ENCODE measurements at places on chromosomes 2 and 18. TPM values are rescaled to one million over a fixed set of nuclear protein-coding genes. Genes with fewer than 3 reads are reported as not detected.

DNA sequence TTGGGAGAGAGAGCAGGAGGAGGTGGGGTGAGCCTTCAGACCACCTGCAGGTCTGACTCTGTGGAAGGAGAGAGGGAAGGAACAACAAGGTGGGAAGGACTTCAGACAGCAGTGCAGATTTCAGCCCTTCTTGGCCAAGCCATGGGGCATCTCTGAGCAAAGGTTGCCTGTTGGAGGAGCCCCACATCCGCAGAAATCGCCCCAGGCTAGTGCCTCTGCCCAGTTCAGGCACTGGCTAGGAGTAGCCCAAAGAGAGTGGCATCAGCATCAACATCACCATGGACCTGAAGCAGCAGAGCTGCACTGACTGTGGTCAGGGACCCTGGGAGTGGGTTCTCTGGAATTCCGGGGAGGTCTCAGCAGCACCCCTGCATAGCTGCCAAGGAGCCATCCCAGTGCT, 10.2 kb downstream of the GPR55 start:
- H3K27me3 ChIP-seq: peaks cover 16% of the 10 kb centered on the region
- no peaks in the 10 kb centered on the region for H3K4me1 ChIP-seq
- no peak for DNase-seq
- no peak overlapping the region for H3K27ac ChIP-seq
- no peaks in the 10 kb centered on the region for H3K36me3 ChIP-seq
- H3K4me3 ChIP-seq: no peak overlapping the region

DNA sequence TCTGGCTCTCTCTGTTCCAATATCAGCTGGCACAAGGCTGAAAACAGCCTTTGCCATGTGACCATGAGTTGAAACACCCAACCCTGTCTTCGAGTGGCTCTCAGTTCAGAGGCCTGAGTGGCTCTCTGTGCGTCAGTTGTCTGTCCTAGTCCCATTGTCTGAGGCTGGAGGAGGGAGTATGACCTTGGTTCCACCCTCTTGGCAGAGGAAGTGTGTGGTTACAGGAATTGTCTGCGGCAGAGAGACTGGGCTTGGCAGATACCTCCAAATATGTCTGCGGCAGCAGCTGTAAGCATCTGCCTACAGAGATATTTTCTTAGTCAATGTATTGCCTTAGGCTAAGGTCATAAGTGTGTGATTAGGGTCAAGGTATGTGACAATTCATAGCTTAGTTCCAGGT, 32.6 kb downstream of the CNGA3 start:
- peaks cover 24% of the 10 kb centered on the region for H3K4me1 ChIP-seq
- peak; percentile 78 for DNase-seq
- no peaks in the 10 kb centered on the region for H3K36me3 ChIP-seq
- peak overlapping the region; percentile 69 for H3K27ac ChIP-seq
- peaks cover 2% of the 10 kb centered on the region for H3K27me3 ChIP-seq
- no peak overlapping the region for H3K4me3 ChIP-seq

GRCh38 chr2:152319822-152320570, 15.0 kb upstream of the FMNL2 start:
- no peak overlapping the region for H3K4me3 ChIP-seq
- no peaks in the 10 kb centered on the region for H3K4me1 ChIP-seq
- H3K27me3 ChIP-seq: no peaks in the 10 kb centered on the region
- no peak for DNase-seq
- no peak overlapping the region for H3K27ac ChIP-seq

- peaks cover 8% of the 10 kb centered on the region for H3K4me1 ChIP-seq
- H3K27me3 ChIP-seq: peaks cover 15% of the 10 kb centered on the region
- H3K36me3 ChIP-seq: no peaks in the 10 kb centered on the region
- H3K4me3 ChIP-seq: no peak overlapping the region
- peak overlapping the region; percentile 14 for H3K27ac ChIP-seq
These were observed 5.1 kb upstream of the PIEZO2 start for GRCh38 chr18:11154368-11154989.

DNA sequence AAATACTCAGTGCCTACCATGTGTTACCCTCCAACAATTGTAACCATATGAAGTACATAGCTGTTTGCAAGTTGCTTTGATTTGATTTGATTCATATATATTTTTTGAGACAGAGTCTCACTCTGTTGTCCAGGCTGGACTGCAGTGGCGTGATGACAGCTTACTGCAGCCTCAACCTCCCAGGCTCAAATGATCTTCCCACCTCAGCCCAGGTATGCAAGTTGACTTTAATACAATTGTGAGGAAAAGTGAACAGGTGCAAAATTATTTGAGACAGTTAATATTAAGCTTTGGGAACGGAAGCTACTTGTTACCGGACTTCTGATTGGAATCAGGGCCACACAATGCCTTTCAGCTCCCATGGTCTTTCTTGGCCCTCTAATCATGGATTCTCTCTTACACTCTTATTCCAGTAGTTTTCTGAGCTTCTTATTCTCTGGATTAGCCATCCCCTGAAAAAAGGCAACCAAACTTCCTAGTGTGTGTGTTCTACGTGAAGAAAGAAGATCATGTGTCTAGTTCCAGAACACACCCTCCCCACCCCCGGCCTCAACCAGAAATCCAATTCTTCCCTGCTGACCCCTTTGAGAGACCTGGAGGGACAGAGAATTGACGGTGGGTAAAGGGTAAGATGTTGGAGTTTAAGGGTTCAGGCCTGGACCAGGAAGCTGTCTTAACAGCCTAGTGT, 1.1 kb upstream of the RPL37A start:
- H3K27me3 ChIP-seq: no peaks in the 10 kb centered on the region
- H3K36me3 ChIP-seq: peaks cover 25% of the 10 kb centered on the region
- H3K4me1 ChIP-seq: peaks cover 18% of the 10 kb centered on the region
- H3K4me3 ChIP-seq: peak overlapping the region; percentile 96
- DNase-seq: no peak

- no peaks in the 10 kb centered on the region for H3K36me3 ChIP-seq
- H3K27ac ChIP-seq: no peak overlapping the region
- peaks cover 1% of the 10 kb centered on the region for H3K4me1 ChIP-seq
These were observed 6.7 kb downstream of the RAMP1 start for GRCh38 chr2:237866101-237866621.

- H3K4me1 ChIP-seq: no peaks in the 10 kb centered on the region
- H3K4me3 ChIP-seq: no peak overlapping the region
- DNase-seq: no peak
- H3K27ac ChIP-seq: no peak overlapping the region
- no peaks in the 10 kb centered on the region for H3K36me3 ChIP-seq
- no peaks in the 10 kb centered on the region for H3K27me3 ChIP-seq
These were observed 141.7 kb downstream of the PDE11A start for GRCh38 chr2:177930916-177931315.

The SP140 gene
- 0.66 TPM for polyA plus RNA-seq

The FOXD4L1 gene
- polyA plus RNA-seq: 3.4 TPM

The SERPINB3 gene
- polyA plus RNA-seq: not detected

The KATNAL2 gene
- polyA plus RNA-seq: 5.4 TPM

The SCN3A gene
- 0.27 TPM for polyA plus RNA-seq

The ERMN gene
- polyA plus RNA-seq: not detected

Measured in muscle of leg (tissue), 16 donors.